ENCODE measurements at places on chromosomes 6 and 20. TPM values are rescaled to one million over a fixed set of nuclear protein-coding genes. Genes with fewer than 3 reads are reported as not detected.

The LIN28B gene
- total RNA-seq: not detected

The SUMO4 gene
- 3.5 TPM for total RNA-seq

The DPM1 gene
- total RNA-seq: 86.4 TPM

The LAMA4 gene
- total RNA-seq: 536 TPM

The RPS6KA2 gene
- total RNA-seq: 167 TPM

The ULBP2 gene
- total RNA-seq: 4.2 TPM

The COL12A1 gene
- total RNA-seq: 4,738 TPM

The SLC17A3 gene
- total RNA-seq: not detected

The MYB gene
- total RNA-seq: 0.13 TPM

The ZBP1 gene
- not detected for total RNA-seq

The ASF1A gene
- 20.9 TPM for total RNA-seq

The TBXT gene
- not detected for total RNA-seq

The ROS1 gene
- 2.5 TPM for total RNA-seq

The BTN1A1 gene
- not detected for total RNA-seq

The OGFR gene
- 35.9 TPM for total RNA-seq

The PREP gene
- 27.6 TPM for total RNA-seq

The RIPPLY2 gene
- total RNA-seq: under 0.01 TPM

The ALDH8A1 gene
- 0.43 TPM for total RNA-seq

The ERVFRD-1 gene
- not detected for total RNA-seq

The NTSR1 gene
- total RNA-seq: not detected

The GHRH gene
- total RNA-seq: not detected

The GPANK1 gene
- 17.1 TPM for total RNA-seq

The TNF gene
- not detected for total RNA-seq

The ABHD12 gene
- total RNA-seq: 29.3 TPM

The DEFB132 gene
- total RNA-seq: not detected

The IL20RA gene
- 0.26 TPM for total RNA-seq

The PXMP4 gene
- total RNA-seq: 8.9 TPM

The CCN6 gene
- 36.8 TPM for total RNA-seq

The SNAP25 gene
- not detected for total RNA-seq

The ASIP gene
- not detected for total RNA-seq

The KCNB1 gene
- 6.1 TPM for total RNA-seq

The MTO1 gene
- 42.9 TPM for total RNA-seq

The PPP1R3G gene
- 2.1 TPM for total RNA-seq

The PLCB4 gene
- total RNA-seq: 9.5 TPM
